ENCODE measurements at places on chromosomes 7 and 10.

DNA sequence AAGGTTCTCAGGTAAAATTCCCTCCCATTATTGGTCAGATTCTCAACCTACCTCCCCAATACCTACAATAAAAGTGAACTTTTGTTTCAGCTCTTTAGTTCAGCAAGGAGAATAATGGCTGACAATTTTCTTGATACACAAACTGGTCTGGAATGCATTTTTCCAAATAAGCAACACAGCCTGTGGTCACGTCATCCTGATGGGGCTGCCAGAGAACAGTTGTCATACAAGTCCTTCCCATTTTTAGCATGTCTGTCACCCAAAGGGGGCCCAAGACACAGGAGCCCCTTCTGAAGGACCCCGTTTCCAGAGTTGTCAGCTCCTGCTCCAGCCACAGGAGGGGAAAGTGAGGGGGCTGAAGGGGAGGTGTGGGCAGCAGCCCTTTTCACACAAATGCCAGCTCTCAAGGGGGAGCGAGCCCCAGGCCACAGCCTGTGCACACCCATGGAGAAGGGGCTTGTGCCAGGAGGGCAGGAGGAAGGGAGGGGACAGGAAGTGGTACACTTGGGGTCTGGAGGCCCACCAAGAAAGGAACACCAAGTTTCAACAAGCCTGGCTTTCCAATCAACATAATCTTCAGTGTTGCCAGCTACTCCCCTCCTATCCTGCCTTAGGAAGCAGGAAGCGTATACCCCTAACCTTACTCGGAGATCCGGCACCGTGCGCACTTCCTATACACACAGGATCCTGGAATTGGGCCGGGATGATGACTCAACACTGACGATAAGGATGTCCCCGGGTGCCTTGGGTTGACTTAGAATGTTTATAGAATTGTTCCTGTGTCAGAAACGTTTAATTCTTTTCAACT is 43.4 kb upstream of the PDLIM1 start:
- DNase-seq: no peak

GRCh38 chr10:78188446-78188845 is 154.8 kb downstream of the RPS24 start:
- no peak for DNase-seq

DNA sequence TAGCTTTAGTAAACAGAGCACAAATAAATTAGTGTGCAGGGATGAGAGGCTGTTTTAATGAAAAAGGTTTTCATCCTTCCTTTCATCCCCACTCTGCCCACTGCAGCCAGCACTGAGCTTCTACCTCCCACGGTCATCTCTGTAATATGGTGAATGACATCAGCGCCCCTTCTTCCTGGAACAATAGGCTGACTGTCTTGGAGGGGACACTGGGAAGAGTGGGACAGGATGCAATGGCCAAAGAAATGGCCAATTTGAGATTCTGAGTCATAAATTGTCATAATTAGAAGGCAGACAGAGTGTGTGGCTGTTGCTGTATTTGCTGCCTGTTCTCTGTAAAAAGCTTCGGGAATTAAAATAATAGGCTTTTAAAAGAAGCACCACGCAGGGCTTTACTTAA is 126.7 kb upstream of the CALN1 start:
- DNase-seq: no peak

DNA sequence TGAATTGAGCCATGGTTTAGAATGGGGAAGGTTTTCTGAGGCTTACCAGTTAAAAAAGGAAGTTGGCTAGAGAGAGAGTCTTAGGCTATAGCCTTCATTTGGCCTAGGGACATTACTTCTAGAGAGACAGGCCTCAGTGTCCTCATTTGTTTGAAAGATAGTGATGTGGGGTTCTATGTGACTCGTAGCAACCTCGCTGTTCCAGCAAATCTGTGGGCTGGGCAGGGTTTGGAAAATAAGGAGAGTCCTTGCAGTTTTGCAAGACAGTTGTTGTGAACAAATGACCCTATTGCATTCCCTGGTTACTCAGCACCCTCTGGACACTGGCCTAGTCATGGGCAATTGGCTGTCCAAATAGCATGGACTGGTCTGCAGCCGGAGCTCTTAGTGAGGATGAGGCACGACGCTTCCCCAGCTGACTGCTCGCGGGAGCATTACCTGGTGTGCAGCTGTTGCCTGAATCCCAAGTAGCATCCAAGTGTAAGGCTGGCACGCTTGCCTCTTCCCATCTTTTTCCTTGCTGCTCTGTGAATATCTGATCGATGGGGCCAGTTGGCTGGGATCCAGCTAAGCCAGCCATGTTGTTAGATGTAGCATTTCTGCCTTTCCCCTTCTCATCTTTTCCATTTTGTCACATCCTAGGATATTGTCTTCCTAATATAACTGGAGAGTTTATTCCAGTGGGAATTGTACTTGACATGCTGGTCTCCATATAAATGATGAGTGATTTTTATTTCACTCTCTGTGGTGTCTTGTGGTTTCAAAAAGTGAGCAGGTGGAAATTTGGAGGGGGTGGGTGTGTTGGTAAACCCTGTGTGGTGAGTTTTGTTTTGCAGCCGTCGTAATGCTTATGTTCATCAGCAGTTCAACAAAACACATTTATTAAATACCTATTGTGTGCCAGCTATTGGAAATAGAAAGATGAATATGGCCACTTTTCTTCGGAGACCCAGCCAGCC is 99.8 kb downstream of the SND1 start:
- DNase-seq: no peak

DNA sequence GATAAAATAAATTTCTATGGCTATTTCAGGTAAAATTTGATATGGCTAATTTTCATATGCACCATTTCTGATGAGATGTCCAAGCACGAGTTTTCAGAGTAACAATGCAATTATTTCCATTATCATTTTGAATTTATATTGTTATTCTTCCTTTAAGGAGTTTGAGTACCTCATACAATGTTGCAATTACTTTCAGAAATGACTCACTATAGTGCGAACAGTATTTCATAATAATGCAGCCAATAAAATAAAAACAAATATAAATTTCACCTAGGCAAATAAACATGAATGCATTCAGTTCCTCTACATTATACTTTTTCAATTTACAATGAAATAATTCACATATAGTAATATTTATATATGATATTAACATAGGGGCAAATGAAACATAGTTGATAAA is 78.8 kb upstream of the LRRN3 start:
- no peak for DNase-seq

- no peak for DNase-seq
Observed at GRCh38 chr7:56213574-56213973, 97.4 kb upstream of the NUPR2 start.

GRCh38 chr7:101166909-101167644 is 1.7 kb upstream of the VGF start:
- DNase-seq: no peak

DNA sequence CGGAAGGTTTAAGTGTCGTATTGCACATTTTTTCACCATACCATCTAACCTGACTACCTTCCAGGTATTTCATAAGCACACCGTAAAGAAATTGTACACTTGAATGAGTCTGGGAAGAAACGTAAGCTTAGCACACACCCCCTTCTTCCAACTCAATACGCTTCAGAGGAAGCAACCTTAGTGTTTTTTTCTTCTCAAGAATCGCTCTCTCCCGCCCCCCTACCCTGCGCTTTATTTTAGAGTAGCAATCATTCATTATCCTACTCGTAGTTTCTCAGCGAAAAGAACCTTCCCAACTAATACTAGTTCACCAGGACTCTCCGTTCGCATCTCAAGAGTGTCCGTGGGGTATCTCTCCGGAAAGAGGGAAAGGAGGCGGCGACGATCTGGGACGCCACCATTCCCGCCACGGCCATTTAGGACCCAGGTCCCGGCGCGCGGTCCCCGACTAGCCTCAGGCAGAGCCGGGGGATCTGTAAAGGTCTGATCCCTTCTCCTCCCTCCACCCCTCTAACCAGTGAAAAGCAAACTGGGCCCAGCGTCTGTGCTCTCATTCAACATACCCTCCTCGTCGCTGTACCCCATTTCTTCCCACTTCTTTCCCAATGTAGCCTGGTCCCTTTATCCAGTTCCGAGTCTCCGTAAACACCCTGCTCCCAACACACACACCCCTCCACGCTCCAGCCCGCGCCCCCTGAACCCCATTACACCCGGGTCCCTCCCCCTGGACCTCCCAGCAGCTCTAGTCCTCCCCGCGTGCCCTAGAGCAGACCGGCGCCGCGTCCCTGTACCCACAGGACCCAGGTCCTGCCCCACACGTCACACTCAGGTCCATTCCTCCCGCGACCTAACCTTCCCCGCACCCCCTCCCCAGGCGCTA is 16.0 kb downstream of the MYOZ1 start:
- DNase-seq: no peak

DNA sequence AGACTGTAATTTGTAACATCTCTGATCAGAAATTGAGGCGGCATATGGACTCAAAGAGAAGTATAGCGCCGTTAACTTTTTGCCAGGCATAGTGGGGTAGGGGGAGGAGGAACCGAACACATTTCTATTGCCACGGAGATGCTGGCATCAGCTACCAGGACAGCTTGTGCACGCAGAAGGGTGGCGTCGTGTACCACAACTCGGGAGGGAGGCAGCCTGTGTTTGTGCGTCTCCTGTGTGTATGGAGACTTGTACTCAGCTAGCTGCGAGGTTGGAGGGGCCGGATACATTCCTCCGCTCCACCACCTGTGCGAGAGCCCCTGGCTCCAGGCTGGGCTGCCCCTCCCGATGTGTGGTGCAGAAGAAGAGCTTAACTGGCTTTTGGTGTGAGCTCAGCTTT is 634.8 kb downstream of the TYW1 start:
- no peak for DNase-seq

- DNase-seq: no peak
Observed at GRCh38 chr7:77258014-77258413, 58.4 kb upstream of the FGL2 start.

GRCh38 chr10:110802551-110803238 is 69.0 kb upstream of the PDCD4 start:
- no peak for DNase-seq

DNA sequence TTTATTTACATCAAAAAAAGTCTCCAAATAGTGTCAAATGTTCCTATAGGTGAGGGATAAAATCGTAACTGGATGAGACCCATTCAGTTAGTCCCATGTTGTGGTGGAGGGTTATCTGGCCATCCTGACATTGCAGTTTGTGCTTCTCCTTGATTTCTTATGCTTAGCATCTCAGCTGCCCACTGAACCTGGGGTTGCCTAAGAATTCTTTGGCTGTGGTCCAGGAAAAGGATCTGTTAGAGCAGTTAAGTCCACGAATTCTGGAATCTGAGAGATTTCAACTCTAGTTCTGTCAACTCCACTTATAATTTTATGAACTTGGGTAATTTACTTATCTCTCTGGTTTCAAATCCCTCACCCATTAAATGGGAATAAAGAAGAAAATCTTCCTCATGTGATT is 1673.4 kb downstream of the REEP3 start:
- no peak for DNase-seq

DNA sequence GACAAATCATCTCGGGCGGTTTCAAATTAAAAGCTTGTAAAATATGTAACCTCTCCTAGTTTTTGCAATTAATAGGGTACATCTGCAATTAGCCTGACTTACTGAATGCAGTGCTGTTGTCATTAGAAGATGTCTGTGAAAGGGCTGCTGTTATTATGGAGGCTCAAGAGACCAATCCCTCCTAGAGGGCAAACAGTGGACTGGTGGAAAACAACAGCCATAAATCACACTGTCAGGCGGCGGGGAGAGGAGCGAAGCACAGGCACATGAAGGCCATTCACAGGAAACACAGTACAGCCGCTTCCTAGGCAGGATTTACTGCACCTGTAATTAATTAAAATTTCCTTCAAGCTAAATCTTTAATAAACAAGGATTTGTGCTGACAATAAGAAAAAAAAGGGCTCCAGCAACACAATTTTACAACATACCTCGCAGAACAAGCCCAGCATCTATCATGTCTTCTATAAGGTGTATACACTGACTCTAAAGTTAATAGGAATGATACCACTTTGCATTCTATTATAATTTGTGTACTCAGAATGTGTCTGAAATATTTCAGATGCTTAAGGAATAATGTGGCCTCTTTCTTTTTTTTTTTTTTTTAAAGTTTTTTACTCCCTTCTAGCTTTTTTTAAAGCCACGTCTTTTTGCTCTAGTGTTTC is 50.7 kb downstream of the ERCC6 start:
- DNase-seq: no peak

- DNase-seq: no peak
Observed at GRCh38 chr7:8511855-8512254, 78.4 kb downstream of the NXPH1 start.

DNA sequence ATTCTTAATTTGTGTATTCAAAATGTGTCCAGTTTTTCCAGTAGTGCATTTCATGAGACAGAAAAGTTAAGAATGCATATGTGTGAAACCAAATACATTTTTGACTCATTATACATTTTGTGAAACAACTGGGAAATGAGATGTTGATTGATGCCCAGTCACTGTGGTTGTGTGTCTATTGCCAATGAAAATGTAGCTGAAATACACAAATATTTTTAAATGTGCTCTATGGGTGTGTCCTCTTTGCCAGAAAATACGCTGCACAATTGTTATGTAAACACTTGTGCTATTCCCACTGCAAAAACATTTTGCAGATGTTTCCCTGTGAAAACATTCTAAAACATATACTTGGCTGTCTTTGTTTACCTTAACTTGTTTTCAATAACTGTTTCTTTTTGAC is 395.2 kb downstream of the TFEC start:
- no peak for DNase-seq

DNA sequence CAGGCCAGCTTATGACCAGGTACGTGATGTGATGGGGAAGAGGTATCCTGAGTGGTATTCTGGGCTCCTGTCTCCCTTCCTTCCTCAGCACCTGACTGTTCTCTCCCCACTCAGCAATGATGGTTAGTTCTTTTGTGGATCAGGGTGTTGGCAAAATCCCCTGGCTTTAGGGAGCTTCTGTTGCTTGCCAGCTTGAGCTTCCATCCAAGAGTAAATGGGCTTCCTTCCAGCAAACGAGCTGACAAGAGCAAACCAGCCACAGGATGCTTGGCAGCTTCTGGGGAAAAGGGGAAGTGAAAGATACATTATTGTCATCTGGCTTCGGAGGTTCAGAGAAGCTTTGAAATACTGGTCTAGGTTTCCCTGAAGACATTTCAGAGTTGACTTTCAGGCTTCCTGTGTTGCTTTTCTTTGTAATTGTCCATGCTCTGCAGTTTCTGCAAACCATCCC is 5.2 kb downstream of the DUSP5 start:
- no peak for DNase-seq

DNA sequence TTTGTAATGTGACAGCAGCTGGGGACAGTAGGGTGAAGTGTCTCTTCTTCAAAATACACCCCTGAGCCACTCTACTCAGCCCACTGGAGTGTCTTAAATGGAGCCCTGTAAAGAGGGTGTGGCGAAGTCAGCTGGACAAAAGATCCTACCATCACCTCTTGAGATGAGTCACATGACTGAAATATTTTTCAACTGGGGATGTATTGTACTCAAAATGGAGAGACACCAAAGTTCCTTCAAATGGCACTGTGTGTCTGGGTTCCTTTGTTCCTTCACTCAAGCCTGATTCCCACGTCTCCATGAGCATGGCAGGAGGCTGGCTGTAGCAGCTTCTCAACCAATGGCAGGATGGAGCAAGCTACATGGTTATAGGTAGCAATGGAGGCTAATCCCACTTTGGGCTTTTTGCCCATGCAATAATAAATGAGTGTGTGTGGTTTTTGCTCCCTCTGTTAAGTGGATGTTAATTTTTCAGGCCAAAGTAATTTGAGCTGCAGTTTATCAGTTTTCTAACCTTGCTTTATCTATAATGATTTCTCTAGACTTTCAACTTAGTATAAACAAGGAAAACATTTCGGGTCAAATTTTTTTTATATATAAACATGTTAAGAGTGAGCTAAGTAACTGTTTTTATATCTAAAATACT is 68.2 kb downstream of the CLEC2L start:
- DNase-seq: no peak

GRCh38 chr7:22269963-22270362 is 87.0 kb downstream of the RAPGEF5 start:
- DNase-seq: no peak
